Activated naive CD4-positive, alpha-beta T cell treated with anti-CD3 and anti-CD28 coated beads, Interleukin-2, amount 50 U/mL, for 16 hours (primary cell): ENCODE measurements at places on chromosomes 3 and 15.

DNA sequence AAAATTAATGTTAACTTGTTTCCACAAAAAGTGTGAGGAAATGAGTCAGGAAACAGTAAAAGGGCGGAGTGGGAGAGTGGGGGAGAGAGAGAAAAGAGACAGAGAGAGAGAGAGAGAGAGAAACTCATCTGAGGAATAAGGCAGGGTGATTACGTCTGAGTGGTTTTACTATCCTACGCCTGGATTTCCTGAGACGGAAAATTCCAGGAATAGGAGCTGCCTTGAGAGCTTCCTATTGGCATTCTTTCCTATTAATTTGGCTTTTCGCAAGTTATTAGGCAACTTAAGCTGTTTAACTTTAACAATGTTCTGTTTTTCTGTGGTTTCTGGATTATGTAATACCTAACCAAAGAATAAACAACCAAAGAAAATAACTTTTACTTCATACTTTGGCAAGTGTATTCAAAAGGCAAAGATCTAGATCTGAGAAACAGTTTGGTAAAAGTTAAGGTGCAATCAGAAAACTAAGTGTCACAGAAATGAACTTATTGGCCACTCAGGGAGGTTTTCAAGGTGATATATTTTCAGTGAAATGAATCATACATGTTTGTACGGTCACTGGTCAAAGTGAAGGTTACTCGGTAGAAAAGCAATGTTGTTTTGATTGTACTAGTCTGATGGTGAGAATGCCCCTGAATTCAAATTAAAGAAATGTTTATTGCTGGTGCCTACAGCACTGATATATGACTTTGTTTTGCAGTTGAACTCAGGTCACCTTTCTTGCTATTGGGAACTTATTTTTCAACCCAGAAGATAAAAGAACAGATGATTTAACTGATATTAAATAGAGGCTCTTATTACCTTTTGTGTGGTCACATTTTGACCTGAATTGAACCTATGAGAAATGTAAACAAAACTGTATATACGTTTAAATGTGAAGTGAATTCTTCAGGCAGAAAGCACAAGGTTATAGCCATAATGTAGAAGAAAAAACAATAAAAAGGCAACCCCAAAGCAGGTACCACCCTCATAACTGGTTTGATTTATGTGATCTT, 39.9 kb upstream of the TNFSF10 start:
- DNase-seq = peak; percentile 29

GRCh38 chr3:128504533-128504915, 11.5 kb upstream of the GATA2 start:
- DNase-seq = no peak

- no peak for DNase-seq
Observed at GRCh38 chr3:56370991-56371775, 97.1 kb downstream of the ERC2 start.

- peak; percentile 79 for DNase-seq
Observed at GRCh38 chr3:53045518-53046170, at the start of gene SFMBT1. Gene SFMBT1, minus strand, starts transcription at chr3:53046073. Its CDS starts 76,945 bp downstream, at chr3:52969128.

DNA sequence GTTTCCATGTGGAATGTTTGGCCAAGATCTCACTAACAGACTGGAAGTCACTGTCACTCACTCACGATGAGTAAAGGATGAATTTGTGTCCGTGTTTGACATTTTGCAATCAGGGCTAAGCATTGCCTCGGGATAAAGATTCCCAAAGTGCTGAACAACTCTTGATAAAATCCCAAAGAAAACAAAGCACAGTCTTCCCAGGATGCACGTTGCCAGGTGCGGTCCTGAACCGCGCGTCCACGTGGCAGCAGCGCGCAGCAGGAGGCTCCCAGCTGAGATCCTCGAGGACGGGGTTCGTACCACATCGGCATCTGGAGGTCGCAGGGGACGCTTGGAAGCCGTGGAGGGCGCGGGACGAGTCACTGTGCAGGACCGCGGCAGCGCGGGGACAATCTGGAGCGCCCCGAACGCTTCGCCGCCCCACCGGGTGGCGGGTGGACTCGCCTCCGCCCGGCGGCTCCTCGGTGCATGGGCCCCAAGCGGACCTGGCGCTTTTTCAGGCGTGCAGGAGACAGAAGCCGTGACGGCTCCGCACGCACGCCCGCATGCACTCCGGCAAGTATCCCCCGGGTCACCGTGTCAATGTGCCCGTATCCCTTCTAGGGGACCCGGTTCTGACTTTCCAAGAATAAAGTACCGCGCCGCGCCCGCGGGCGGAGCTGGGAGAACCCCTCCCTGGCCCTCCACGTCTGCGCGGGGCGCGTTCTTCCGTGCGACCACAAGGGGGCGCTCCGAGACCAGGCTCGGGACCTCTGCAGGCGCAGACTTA, 17.7 kb downstream of the CPN2 start:
- DNase-seq = peak; percentile 88
